ENCODE measurements at places on chromosomes 13 and 19. TPM values are rescaled to one million over a fixed set of nuclear protein-coding genes. Genes with fewer than 3 reads are reported as not detected.
A peak's percentile ranks its signal among the peaks of the same experiment; 100 is the strongest.

DNA sequence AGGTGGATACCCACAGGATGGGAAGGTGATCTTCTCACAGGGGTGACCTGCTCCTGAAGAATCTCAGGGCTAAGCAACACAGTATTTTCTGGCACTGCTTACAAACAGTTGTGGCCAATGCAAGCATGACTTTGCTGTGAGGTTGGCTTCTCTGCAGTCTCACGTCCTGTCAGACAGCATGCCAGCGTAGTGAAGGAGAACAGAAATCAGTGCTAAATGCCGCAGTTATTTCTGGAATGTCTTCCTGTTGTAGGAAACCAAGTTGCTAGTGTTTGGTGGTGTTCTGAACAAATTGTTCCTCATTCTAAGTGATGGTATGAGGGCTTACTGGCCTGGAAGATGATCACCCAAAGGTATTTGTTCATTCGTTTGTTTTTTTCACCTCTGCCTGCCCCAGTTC, 320.1 kb downstream of the MTUS2 start:
- no peaks in the 10 kb centered on the region for H3K4me1 ChIP-seq
- no peak overlapping the region for H3K27ac ChIP-seq
- H3K27me3 ChIP-seq: no peaks in the 10 kb centered on the region
- no peak for DNase-seq
- no peak overlapping the region for H3K4me3 ChIP-seq
- H3K36me3 ChIP-seq: no peaks in the 10 kb centered on the region

The UBE2L5 gene
- total RNA-seq: not detected

- H3K4me3 ChIP-seq: no peak overlapping the region
- no peaks in the 10 kb centered on the region for H3K4me1 ChIP-seq
- no peaks in the 10 kb centered on the region for H3K27me3 ChIP-seq
- no peak overlapping the region for H3K27ac ChIP-seq
- no peak for DNase-seq
Observed at GRCh38 chr13:98586400-98587345, 9.8 kb upstream of the STK24 start.

DNA sequence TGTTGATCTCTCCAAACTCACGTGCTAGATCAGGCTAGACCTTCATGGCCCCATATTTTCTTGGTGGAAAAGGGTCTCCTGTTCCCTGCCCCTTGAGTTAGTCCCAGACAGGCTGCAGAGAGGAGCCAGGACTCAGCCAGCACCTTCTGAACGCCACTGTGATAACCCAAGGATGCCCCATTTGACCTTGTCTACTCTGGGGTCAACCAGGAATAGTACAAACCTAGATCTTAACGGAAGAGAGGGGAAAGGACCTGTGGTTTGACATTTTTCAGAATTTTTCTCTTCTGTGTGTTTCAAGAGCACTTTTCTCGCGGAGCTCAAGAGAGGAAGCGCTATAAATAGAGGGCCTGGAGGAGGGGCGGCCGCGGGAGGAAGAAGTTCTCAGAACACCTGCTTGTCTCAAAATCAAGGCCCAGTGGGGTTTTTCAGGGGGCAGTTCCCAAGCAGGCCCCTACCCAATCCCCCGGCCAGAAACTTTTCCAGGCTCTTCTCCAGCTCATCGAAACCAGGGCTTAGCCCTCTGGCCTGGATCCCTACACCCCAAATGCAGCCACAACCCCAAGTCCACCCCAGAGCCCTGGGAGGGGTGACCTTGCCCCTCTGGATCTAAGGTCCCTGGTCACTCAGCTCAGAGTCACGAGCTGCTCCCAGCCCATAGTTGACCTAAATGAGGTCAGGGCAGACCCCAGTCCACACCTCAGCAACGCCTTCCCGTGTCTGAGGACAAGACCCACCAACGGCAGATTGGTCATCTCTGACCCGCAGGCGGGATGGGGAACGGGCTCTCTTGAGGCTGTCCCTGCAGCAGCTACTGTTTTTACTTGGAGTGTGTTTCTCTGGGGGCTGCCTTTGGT, 75.6 kb upstream of the TM9SF2 start:
- H3K4me3 ChIP-seq: no peak overlapping the region
- DNase-seq: no peak
- H3K27me3 ChIP-seq: no peaks in the 10 kb centered on the region
- no peaks in the 10 kb centered on the region for H3K36me3 ChIP-seq
- H3K27ac ChIP-seq: peak overlapping the region; percentile 90

DNA sequence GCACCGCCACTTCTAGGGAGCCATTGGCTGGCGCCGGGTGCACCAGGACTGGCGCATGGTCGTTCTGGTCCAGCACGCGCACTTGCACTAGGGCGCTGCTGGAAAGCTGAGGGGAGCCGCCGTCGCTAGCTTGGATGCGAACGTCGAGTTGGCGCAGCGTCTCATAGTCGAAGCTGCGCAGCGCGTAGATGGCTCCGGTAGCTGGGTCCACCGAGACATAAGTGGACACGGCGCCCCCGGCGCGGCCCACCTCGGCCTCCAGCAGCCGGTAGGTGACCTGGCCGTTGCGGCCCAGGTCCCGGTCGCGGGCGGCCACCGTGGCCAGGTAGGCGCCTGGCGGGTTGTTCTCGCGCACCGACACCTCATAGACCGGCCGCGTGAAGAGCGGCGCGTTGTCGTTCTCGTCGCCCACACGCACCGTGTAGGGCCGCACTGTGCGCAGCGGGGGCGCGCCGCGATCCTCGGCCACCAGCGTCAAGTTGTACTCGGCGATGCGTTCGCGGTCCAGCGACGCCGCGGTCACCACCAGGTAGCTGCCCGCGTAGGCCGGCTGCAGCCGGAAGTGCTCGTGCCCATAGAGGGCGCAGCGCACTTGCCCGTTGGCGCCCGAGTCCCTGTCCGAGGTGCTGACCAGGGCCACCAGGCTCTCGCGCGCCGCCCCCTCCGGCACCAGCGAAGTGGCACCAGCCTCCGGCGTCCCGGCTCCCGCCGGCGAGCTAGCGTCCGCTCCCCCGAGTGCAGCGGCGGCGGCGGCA, 1.7 kb downstream of the PCDH8 start:
- peaks cover 73% of the 10 kb centered on the region for H3K27me3 ChIP-seq
- DNase-seq: no peak
- H3K27ac ChIP-seq: no peak overlapping the region
- peaks cover 18% of the 10 kb centered on the region for H3K4me1 ChIP-seq
- no peaks in the 10 kb centered on the region for H3K36me3 ChIP-seq

- H3K36me3 ChIP-seq: no peaks in the 10 kb centered on the region
- DNase-seq: no peak
- no peaks in the 10 kb centered on the region for H3K27me3 ChIP-seq
- H3K4me1 ChIP-seq: peaks cover 32% of the 10 kb centered on the region
- H3K4me3 ChIP-seq: no peak overlapping the region
- no peak overlapping the region for H3K27ac ChIP-seq
Observed at GRCh38 chr19:34314437-34315313, 50.3 kb upstream of the GPI start.

The CLEC4M gene
- total RNA-seq: not detected

DNA sequence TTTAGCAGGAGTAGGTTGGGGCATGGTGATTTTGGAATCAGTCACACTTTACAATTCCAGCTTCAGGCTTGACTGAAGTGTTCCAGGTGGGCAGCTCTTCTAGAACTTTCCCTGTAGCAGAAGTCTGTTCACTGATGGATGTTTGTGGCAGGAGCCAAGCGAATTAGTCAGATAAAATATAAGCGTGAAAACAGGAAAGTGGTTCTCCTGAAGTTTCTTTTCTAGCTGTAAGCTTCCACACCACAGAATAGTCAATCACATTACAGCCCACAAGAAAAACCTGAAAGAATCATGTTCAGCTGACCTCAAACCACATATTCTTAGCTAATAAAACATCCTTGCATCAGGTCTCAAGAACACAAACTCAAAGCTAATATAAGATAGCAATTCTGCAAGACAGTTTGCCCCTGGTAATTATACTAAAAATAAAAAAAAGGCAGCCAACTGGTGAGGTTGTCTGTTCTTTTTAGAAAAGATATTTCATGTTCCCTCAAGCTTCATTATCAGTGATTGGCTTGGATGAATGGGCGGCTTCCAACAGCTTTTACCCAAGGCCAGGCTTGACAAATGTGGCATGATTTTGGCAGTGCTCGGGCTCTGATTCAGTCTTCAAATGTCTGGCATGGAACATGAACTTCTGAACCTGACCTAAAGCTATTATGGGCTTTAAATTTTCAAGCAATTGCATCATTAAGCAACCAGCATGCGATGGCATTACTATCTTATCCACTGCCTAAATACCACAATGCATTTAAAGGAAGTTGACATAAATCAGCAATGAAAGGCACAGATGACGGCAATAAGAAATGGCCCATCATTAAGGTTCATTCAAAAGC, 136.8 kb downstream of the DCLK1 start:
- peaks cover 2% of the 10 kb centered on the region for H3K27me3 ChIP-seq
- DNase-seq: no peak
- H3K4me3 ChIP-seq: no peak overlapping the region
- H3K27ac ChIP-seq: no peak overlapping the region
- no peaks in the 10 kb centered on the region for H3K4me1 ChIP-seq
- H3K36me3 ChIP-seq: no peaks in the 10 kb centered on the region

DNA sequence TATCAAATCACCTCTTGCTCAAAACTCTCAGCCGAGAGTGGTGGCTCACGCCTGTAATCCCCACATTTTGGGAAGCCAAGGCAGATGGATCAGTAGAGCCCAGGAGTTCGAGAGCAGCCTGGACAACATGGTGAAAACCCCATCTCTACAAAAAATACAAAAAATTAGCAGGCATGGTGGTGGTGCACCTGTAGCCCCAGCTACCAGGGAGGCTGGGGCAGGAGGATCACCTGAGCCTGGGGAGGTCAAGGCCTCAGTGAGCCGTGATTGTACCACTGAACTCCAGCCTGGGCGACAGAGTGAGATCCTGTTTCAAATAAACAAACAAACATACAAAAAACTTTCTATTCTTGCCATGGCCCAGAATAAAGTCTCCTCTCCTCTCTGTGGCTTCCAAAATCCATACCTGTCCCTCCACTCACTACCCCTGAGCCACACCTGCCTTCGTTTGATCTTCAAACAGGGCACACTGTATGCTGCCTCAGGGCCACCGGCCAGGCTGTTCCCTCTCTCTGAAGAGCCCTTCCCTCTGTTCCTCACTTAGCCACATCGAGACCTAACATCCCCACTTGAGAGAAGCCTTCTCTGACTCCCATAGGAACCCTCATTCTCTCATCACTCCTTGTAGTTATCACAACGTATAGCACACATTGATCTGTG, 6.3 kb downstream of the LGI4 start:
- peaks cover 12% of the 10 kb centered on the region for H3K4me1 ChIP-seq
- H3K27ac ChIP-seq: no peak overlapping the region
- no peaks in the 10 kb centered on the region for H3K36me3 ChIP-seq
- no peak overlapping the region for H3K4me3 ChIP-seq

GRCh38 chr13:33228648-33229445, 56.7 kb downstream of the STARD13 start:
- H3K36me3 ChIP-seq: no peaks in the 10 kb centered on the region
- DNase-seq: no peak
- no peak overlapping the region for H3K4me3 ChIP-seq
- H3K27ac ChIP-seq: no peak overlapping the region
- H3K4me1 ChIP-seq: no peaks in the 10 kb centered on the region

DNA sequence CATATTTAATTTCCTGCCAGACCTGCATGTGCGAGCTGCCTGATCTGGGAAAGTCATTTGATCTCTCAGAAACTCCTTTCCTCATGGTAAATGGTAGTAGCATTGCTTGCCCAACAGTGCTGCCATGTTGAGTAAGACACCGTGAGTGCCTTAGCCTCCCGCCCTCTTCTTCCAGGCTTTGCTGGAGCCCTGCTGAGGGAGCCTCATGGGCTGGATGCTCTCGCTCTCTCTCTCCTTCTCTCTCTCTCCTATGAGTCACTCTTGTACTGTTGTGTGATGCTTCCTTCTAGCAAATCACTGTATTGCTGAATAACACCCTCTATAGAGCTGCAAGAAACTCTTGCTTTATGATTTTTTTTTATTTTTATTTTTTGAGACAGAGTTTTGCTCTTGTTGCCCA, 365.5 kb downstream of the UQCRFS1 start:
- no peaks in the 10 kb centered on the region for H3K36me3 ChIP-seq
- H3K4me3 ChIP-seq: no peak overlapping the region
- no peak overlapping the region for H3K27ac ChIP-seq
- no peaks in the 10 kb centered on the region for H3K27me3 ChIP-seq
- H3K4me1 ChIP-seq: no peaks in the 10 kb centered on the region

DNA sequence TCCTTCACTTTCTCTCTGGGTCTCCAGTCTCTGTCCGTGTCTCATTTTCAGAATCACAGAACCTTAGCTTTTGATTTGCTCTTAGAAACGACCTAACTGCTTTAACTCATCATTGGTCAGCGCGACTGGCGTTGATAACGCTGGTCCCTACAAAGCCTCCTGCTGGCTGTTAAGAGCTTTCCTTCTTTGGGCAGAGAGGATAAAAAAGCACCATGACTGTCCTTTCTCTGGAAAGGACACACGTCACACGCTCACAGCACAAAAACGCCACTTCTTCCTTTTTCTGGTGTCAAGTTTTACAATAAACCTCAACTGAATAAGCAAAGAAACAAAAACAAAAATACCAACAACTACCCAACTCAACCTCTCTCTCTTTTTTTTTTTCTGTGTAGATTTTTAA, 1.7 kb upstream of the KLK12 start:
- DNase-seq: no peak
- no peaks in the 10 kb centered on the region for H3K4me1 ChIP-seq
- H3K27ac ChIP-seq: no peak overlapping the region
- H3K27me3 ChIP-seq: peaks cover 18% of the 10 kb centered on the region
- no peak overlapping the region for H3K4me3 ChIP-seq
- no peaks in the 10 kb centered on the region for H3K36me3 ChIP-seq

The CCNA1 gene
- not detected for total RNA-seq

The ZNF846 gene
- 18.8 TPM for total RNA-seq

DNA sequence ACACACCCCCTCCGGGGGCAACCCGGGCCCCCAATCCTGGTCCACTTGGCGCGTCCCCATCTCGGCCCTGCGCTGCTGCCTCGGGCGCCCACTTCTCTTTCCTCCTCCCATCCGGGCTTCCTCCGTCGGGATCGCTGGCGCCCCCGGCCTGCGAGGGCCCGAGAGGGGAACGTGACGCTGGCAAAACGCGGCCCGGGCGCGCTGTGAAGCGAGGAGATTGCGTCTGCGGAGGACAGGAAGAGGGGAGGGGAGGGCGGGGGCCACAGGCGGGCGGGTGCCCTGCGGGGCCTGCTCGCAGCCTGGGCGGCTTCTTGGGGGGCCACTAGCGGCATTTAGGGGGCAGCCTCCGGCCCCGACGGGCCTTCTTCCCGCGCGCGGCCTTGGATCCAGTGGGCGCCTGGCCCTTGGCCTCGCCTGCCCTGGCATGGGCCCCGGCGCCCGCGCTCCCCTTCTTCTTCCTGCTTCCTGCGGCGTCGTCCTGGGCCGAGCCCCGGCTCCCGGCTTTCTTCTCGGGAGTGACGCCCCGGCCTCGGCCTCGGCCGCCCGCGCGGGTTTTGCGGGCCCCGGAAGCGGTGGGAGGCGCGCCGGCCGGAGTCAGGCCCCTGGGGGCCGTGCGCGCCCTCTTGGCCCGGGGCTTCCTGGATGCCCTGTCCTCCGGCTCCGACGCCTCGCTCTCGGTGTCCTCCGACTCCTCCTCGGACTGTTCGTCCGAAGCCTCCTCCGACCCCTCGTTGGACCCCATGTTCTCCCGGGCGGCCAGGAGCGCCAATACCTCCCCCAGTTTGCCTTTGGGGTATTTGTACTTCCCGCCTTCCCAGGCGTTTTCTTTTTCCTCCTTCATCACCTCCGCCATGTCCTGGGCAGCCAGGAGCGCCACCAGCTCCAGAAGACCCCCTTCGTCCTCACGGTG, 2.2 kb downstream of the PNMA8B start:
- no peaks in the 10 kb centered on the region for H3K36me3 ChIP-seq
- peak; percentile 34 for DNase-seq
- peak overlapping the region; percentile 72 for H3K4me3 ChIP-seq
- H3K27me3 ChIP-seq: peaks cover 82% of the 10 kb centered on the region
